Heart left ventricle (tissue), 16 donors: ENCODE measurements at places on chromosomes 11 and 22. TPM values are rescaled to one million over a fixed set of nuclear protein-coding genes. Genes with fewer than 3 reads are reported as not detected.

GAS2 gene
- total RNA-seq, result 17.1 TPM

TREH gene
- total RNA-seq, result not detected

ZNF215 gene
- 0.21 TPM for total RNA-seq

OR10D3 gene
- total RNA-seq, result not detected

SPCS2 gene
- 103 TPM for total RNA-seq

GLB1L3 gene
- not detected for total RNA-seq

JAML gene
- 3.5 TPM for total RNA-seq

- no peak for DNase-seq
Measured at GRCh38 chr11:68825571-68825970, 16.1 kb downstream of the CPT1A start.

DNA sequence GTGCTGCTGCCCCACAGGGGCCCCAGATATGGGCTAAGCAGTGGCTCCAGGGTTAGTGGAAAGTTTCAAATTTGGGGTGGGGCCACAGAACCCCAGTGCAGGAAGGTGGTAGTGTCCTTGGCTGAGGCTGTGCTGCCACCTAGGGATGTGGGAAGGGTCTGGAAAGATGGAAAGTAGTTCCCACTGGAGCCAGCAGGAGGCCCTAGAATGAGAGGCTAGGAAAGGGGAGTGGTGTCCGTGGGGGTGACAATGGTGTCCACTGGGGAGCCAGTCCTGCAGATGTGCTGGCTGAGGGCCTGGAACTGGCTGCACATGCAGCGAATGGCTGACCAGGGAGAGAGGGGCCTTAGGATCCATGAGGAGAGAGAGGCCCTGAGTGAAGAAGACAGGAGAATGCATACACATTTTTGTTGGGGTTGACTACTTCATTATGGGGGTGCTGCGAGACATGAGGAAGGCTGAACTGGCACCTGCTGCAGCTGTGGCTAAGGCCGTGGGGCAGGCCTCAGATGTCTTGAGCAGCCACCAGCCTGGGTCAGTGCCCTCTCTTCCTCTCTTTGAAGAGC, 21.1 kb downstream of the RFPL3 start:
- DNase-seq, result no peak

DNA sequence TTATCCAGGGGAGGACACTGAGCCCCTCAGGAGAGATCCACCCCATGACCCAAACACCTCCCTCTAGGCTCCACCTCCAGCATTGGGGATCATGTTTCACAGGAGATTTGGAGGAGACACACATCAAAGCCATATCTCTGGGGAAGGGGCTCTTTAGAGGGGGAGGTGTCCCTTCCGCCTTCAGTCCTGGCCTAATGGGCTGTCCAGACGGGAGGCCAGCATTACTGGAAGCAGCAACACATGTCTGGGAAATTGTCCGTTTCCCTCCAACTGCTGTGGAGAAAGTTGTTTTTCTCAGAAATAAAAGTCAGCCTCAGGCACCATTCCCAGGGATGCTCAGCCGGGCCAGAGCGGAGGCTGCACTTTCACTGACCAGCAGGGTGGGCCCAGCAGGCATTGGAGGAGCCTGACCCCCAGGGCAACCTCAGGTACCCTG, 9.5 kb downstream of the CACNA1I start:
- DNase-seq, result no peak

DNA sequence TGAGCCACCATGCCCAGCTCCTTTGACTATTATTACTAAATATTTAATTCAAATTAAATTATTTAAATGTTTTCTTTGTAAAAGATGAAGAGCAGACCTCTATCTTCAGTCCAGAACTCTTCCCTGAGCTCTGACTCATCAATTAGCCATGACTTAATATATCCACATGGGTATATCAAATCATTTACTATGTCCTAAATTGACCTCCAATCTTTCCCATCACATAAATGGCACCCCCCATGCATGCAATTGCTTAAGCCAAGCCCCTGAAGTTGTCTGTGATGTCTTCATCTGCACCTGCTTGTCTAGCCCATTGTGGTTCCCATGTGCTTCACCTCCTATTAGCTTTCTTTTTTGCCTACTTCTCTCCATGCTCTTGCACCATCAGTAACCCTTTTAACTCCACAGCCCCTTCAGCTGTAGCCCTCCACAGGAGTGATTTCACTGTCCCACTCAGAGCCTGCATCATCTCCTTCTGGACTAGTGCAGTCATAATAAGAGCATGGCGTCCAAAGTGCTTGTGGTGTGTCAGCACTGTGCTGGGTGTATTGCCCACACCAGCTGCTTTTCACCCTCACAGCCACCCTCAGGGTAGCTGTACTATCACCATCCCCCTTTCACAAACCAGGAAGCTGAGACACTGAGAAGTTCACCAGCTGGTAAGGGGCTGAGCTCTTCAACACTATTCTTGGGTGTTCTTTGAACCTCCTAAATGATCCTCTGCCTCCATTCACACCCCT, 11.8 kb upstream of the THY1 start:
- DNase-seq, result no peak

GRCh38 chr11:123976770-123977560, 616 bp downstream of the OR10S1 start:
- DNase-seq, result no peak

DNA sequence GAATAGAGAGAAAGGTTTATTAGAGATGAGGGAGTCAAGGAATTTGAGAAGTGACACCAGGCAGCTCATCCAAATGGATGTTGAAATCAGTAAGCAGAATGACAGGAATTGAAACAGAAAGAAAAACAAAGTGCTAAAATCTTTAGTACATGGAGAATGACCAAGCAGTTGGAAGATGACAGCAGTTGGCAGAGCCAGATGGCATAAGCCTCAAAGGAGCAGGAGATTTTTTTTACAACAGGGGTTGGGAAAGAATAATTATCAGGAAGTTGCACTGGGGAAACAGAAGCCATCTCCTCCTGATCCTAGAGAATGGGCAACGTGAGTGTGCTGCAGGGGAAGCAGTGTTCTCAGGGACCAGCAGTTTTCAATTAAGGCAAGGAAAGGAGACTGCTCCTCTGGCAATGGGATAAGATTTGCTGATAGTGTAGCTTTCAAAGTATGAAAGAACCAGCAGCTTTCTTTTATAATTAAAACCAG, 28.9 kb downstream of the RAB39A start:
- DNase-seq, result no peak

DNA sequence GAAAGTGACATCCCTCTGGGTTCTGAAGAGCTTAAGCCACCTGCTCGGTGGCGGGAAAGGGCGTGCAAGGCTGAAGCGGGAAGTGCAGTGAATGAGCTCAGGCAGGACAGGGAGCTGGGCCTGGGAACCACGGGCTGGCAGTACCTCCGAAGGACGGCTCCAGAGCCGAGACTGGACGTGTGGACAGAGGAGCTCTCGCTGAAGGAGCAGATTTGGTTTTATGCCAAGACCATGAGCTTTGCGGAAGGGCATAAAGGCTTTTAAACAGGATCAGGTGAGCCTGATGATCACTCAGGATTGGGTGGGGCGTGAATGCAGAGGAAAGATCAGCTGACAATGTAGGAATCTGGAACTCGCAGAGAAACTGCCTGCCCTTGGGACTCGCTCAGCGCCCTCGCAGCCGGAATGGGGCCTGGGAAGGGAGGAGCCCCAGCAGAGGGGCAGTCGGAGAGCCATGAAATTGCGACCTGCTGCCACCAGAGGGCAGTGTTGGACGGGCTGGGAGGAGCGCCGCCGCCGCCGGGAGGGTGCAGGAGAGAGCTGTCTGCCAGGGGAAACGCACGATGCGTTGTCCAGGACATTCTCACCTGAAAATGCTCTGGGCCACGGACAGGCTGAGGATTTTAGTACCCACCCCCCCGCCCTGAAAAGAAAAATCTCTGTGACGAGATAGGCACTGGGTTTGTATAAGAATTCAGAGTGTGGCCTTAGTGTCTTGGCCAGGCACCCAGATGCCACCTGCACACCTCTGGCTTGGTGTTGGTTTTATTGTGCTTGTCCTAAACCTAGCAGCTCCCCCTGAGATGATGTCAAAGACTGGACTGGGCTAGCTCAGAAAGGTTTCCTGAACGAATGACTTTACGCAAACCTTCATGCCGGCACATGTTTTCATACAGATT, 324.4 kb downstream of the NTM start:
- DNase-seq, result peak; percentile 89

GRCh38 chr22:26610996-26611395, 6.8 kb downstream of the CRYBB1 start:
- no peak for DNase-seq
